Endodermal cell (in vitro differentiated cells): ENCODE measurements at places on chromosomes 1 and 21. TPM values are rescaled to one million over a fixed set of nuclear protein-coding genes. Genes with fewer than 3 reads are reported as not detected.

The UBL4B gene
- total RNA-seq: not detected in 3 replicates

The TIE1 gene
- total RNA-seq: 0.70 and 0.99 TPM in 2 replicates

The GNAT2 gene
- not detected in 2 replicates for total RNA-seq

GRCh38 chr1:188499690-188500089, 1670.9 kb downstream of the PLA2G4A start:
- DNase-seq: peak; percentile 72

DNA sequence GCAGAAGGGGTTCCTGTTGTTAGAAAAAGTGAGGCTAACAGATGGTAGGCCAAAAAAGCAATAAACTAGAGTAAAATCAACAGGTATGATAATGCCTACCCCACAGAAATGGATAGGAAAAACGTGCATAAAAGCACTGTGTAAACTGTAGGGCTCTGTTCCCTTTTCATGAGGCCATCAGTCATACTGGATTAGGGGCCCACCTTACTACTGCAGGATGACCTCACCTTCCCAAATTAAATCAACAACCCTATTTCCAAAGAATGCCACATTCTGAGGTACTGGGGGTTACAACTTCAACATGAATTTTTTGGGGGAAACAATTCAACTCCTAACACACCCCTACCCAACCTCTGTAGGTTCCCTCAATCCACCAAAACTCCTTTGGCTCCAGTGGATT, 54.9 kb downstream of the KIAA1614 start:
- DNase-seq: no peak

DNA sequence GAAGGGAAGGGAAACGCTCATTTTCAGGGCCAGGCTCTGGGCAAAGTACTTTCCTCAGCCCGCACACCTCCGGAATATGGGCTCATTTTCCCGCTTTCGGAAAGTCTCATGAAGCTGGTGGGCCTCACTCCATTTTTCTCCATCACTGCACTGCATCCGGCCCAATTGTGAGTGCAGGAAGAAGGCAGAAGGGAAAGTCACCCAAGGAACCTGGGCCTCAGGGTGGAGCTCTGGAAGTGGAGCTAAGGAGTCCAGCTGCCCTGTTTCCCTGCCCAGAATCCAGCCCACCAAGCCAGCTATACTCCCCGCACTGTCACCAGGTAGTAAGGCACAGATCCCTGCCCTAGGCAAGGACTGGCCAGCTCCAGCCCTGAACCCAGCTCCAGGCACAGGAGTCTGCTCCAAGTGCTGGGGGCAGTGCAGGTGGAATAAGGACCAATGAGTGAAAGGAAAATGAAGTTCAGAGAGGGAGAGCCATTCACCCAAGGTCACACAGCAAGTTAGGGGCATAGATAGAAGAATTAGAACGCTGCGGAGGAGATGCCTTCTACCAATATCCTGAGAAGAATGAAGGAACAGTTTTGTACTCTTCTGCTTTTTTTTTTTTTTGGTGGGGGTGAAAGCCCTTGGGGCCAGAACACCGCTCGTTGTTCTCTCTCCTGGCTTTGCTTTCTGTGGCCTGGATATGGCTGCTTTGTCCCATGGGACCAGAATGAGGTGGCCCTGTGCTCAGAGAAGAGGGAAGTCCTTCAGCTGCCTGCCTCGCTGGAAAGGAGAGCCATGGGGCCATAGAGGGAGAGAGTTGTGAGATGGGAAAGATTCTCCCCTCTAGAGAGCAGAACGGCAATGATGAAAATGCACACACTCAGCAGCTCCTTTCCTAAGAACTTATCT, 10.0 kb downstream of the LRP8 start:
- no peak for DNase-seq
